ENCODE measurements at places on chromosomes 16 and 17. TPM values are rescaled to one million over a fixed set of nuclear protein-coding genes. Genes with fewer than 3 reads are reported as not detected.

DNA sequence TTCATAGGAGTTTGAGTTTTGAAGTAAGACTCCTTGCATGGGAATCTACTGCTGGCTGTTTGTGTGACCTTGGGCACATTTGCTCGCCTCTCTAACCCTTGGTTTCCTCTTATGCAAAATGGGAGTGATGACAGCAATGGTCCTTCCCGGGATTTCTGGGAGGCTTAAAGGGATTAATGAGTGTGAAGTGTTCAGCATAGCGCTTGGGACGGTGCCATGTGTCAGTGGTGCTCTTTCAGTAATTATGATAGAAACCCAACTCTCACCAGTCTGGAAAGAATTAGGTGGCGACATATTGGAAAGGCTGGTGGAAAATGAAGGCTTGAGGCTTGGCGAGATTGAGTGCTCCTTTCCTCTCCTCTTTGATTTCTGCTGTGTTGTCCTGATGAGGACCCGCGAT lies 429.2 kb upstream of the EEF2KMT start:
- H3K4me3 ChIP-seq, result no peak overlapping the region
- no peaks in the 10 kb centered on the region for H3K36me3 ChIP-seq
- H3K27ac ChIP-seq, result no peak overlapping the region
- no peaks in the 10 kb centered on the region for H3K27me3 ChIP-seq
- no peaks in the 10 kb centered on the region for H3K4me1 ChIP-seq
- DNase-seq, result no peak

GRCh38 chr16:11848842-11849241 lies 2.5 kb downstream of the RSL1D1 start:
- H3K4me3 ChIP-seq, result no peak overlapping the region
- H3K27ac ChIP-seq, result no peak overlapping the region
- DNase-seq, result no peak
- H3K27me3 ChIP-seq, result no peaks in the 10 kb centered on the region
- peaks cover 7% of the 10 kb centered on the region for H3K4me1 ChIP-seq

DNA sequence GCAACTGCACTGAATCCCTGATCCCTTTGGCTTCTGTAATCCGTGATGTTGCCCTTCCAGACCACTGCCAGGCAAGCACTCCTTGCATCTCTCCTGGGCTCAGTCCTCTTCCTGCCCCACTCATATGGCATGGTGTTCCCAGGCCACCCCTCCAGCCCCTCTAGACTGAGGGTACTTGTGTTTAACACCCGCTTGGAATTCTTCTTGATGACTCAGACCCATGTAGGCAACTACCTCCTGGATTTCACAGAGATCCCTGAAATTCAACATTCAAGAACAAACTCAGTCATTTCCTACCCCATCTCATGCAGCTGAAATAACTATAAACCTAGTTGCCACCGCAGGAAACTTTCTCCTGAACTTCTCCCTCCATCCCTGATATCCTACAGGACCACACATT lies 541.9 kb upstream of the CDH11 start:
- DNase-seq, result no peak
- H3K36me3 ChIP-seq, result no peaks in the 10 kb centered on the region
- no peaks in the 10 kb centered on the region for H3K4me1 ChIP-seq
- no peak overlapping the region for H3K4me3 ChIP-seq
- no peak overlapping the region for H3K27ac ChIP-seq

- H3K4me1 ChIP-seq, result peaks cover 2% of the 10 kb centered on the region
- no peaks in the 10 kb centered on the region for H3K36me3 ChIP-seq
- H3K4me3 ChIP-seq, result no peak overlapping the region
- H3K27me3 ChIP-seq, result peaks cover 8% of the 10 kb centered on the region
- no peak overlapping the region for H3K27ac ChIP-seq
- DNase-seq, result no peak
Measured at GRCh38 chr17:48623583-48623982, 2.6 kb downstream of the HOXB9 start.

DNA sequence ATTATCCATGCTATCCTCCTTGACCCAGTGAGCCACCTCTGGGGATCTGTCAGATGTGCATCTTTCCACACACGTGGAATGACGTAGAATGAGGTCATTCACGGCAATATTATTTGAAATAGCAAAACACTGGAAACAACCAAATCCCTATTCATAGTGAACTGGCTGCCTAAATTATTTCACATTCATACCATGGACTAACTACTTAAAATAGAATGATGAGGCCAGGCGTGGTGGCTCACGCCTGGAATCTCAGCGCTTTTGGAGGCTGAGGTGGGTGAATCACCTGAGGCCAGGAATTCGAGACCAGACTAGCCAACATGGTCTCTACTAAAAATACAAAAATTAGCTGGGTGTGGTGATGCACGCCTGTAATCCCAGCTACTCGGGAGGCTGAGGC lies 75.5 kb downstream of the RAP1GAP2 start:
- no peaks in the 10 kb centered on the region for H3K36me3 ChIP-seq
- H3K4me1 ChIP-seq, result no peaks in the 10 kb centered on the region
- no peak overlapping the region for H3K4me3 ChIP-seq
- DNase-seq, result no peak

GRCh38 chr16:57115514-57116182 lies 23.3 kb downstream of the CPNE2 start:
- H3K36me3 ChIP-seq, result no peaks in the 10 kb centered on the region
- H3K27ac ChIP-seq, result peak overlapping the region; percentile 25
- H3K4me3 ChIP-seq, result no peak overlapping the region
- no peaks in the 10 kb centered on the region for H3K27me3 ChIP-seq
- peak; percentile 63 for DNase-seq

GRCh38 chr17:82214012-82214628 lies 1.5 kb upstream of the CCDC57 start:
- H3K4me3 ChIP-seq, result no peak overlapping the region
- no peaks in the 10 kb centered on the region for H3K36me3 ChIP-seq
- no peaks in the 10 kb centered on the region for H3K27me3 ChIP-seq
- peaks cover 2% of the 10 kb centered on the region for H3K4me1 ChIP-seq

- no peaks in the 10 kb centered on the region for H3K27me3 ChIP-seq
- no peak overlapping the region for H3K4me3 ChIP-seq
- peaks cover 1% of the 10 kb centered on the region for H3K4me1 ChIP-seq
Measured at GRCh38 chr16:75197522-75198134, 9.3 kb downstream of the CTRB2 start.

TBX21 gene
- total RNA-seq, result 0.20 TPM

DNA sequence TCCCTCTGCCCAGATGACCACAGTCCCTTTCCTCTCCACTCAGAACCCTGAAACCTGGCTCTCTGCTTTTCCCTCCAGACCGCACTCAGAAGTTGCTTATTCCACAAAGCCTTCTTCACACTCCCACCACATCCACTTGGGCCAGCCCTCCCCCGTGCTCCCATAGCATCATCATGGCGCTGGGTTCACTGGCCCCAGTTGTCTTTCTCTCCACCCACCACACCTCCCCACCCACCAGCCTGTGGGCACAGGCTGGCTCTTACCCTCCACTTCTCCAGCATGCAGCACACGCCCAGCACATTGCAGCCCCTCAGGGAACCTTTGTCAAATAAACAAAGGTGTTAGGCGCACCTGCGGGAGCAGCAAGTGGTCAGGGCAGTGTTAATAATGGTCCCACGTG lies 130.0 kb downstream of the KATNIP start:
- no peaks in the 10 kb centered on the region for H3K4me1 ChIP-seq
- no peak for DNase-seq
- H3K27me3 ChIP-seq, result no peaks in the 10 kb centered on the region
- H3K4me3 ChIP-seq, result no peak overlapping the region
- H3K27ac ChIP-seq, result no peak overlapping the region

DNA sequence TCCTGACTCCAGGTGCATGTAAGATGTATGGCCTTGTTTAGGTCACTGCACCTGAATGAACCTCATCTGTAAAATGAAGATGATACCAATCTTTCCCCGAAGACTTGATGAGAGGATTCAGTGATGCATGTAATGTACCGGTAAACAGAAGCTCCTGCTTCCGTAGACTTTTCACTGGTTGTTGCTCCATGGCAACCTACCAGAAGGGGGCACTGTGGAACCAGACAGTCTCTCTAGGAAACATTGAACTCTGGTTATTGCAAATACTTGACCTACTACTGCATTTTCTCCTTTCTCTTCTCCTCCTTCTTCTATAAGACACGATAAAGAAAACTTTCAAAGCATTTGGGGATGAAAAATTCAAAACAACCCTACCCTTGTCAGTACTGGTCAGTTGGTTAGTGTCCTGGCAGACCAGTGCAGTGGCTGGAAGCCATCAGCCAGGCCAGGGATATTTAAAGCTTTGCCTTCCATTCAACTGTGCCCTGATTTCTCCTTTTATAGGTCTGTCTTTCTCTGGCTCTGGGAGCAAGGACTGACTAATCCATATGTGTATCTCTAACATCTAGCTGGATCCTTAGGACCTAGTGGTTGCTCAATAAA lies 667.4 kb upstream of the SALL1 start:
- H3K36me3 ChIP-seq, result no peaks in the 10 kb centered on the region
- no peaks in the 10 kb centered on the region for H3K4me1 ChIP-seq
- DNase-seq, result no peak
- no peaks in the 10 kb centered on the region for H3K27me3 ChIP-seq
- H3K4me3 ChIP-seq, result no peak overlapping the region

DNA sequence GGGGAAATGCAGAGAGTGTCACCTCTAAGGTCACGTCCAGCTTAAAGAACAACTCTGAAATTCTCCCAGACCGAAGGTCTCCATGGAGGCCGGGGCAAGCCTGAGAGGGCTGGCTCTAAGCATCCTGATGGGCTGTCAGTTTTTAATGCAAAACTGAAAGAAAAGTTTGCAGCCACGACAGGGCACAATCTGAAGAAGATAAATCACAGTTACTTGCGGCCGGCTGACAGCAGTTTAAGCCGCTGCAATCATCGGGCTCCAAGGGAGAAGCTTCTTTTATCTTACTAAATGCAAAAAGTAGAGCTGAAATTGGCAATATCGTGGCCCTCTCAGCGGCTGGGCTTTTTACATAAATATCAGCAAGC lies 168.8 kb downstream of the CYLD start:
- H3K36me3 ChIP-seq, result no peaks in the 10 kb centered on the region
- no peak for DNase-seq
- H3K4me3 ChIP-seq, result no peak overlapping the region
- H3K27ac ChIP-seq, result no peak overlapping the region
- no peaks in the 10 kb centered on the region for H3K27me3 ChIP-seq

CTRL gene
- total RNA-seq, result 2.5 TPM

GRCh38 chr17:42522263-42522790 lies 13.7 kb upstream of the NAGLU start:
- peak overlapping the region; percentile 92 for H3K27ac ChIP-seq
- H3K27me3 ChIP-seq, result no peaks in the 10 kb centered on the region
- peaks cover 52% of the 10 kb centered on the region for H3K4me1 ChIP-seq
- H3K36me3 ChIP-seq, result no peaks in the 10 kb centered on the region

DNA sequence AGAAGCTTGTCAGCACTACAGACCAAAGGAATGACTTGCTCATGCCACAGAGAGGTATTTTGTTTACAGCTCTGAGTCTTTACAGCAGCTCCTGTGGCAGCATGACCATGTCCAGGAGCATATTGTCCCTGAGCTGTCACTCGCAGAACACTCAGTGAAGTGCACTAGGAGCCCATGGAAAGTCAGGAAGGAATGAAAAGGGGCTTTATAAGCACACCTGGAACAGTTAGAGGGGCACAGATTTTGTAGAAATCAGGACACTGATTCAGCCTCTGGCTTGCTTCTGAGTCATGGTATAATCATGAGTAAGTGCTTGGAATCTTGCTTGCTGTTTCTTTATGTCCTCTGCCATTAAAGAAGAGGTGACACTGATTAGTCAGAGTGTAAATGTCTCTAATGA lies 41.0 kb downstream of the TADA2A start:
- no peaks in the 10 kb centered on the region for H3K36me3 ChIP-seq
- no peak overlapping the region for H3K27ac ChIP-seq
- H3K4me1 ChIP-seq, result no peaks in the 10 kb centered on the region
- H3K4me3 ChIP-seq, result no peak overlapping the region
- H3K27me3 ChIP-seq, result no peaks in the 10 kb centered on the region

KCNH6 gene
- not detected for total RNA-seq

DNA sequence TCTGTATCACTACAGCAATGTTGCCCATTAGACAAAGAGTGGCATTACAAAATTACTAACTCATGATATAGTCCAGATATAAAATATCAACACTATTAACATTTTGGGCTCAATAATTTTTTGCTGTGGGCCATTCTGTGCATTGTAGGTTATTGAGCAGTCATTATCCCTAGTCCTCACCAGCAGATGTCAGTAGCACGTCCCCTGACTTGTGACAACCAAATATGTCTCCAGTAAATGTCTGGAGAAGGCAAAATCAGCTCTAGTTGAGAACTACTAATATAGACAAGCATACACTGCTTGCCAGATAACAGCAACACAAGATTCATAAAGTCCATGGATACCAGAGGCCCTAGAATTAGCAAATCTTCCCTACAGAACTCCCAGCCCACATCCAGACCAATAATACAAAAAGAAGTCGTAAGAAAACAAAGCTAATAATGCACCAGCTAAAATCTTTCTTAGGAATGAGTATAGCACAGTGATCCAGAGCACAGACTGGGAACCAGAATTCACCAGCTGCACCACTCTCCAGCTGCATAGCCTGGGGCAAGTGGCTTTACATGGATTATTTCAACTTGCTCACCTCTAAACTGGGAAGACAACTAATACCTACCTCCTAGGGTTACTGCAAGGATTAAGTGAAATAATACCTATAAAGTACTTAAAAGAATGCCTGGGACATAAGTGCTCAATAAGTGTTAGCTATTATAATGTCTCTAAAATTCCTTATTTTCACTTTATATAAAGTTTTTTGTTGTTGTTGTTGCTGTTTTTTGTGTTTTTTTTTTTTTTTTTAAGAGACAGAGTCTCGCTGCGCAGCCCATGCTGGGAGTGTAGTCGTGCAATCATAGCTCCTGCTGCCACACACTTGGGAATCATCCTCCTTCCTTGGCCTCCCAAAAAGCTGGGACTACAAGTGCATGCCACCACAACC lies 23.7 kb downstream of the HELZ start:
- H3K4me3 ChIP-seq, result no peak overlapping the region
- no peak overlapping the region for H3K27ac ChIP-seq
- no peaks in the 10 kb centered on the region for H3K27me3 ChIP-seq
- DNase-seq, result no peak

SKAP1 gene
- not detected for total RNA-seq

- H3K4me1 ChIP-seq, result peaks cover 5% of the 10 kb centered on the region
- DNase-seq, result no peak
- H3K27me3 ChIP-seq, result no peaks in the 10 kb centered on the region
- no peaks in the 10 kb centered on the region for H3K36me3 ChIP-seq
- H3K27ac ChIP-seq, result no peak overlapping the region
Measured at GRCh38 chr16:67115639-67116038, 5.9 kb downstream of the PHAF1 start.

DNA sequence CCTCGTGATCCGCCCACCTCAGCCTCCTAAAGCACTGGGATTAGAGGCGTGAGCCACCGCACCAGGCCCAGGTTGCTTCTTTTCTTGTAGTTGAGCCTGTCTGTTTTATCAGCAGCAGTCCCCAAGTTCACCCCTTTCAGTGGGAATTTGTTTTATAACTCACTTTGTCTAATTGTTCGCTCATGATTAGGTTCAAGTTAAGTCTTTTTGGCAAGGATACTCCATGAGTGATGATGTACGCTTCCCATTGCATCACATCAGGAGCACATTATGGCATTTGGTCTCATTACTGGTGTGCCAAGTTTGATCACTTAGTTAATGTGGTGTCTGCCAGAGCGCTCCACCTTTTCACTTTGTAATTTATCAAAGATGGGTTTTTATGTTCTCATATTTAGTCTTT lies 14.4 kb upstream of the GJD3 start:
- no peaks in the 10 kb centered on the region for H3K4me1 ChIP-seq
- H3K4me3 ChIP-seq, result no peak overlapping the region
- no peak overlapping the region for H3K27ac ChIP-seq
- DNase-seq, result no peak

ODAD4 gene
- 1.1 TPM for total RNA-seq

MFAP4 gene
- 285 TPM for total RNA-seq

NPB gene
- 1.5 TPM for total RNA-seq

KCNJ16 gene
- 0.28 TPM for total RNA-seq

KCTD13 gene
- 18.4 TPM for total RNA-seq

KRTAP4-3 gene
- not detected for total RNA-seq

EVI2B gene
- total RNA-seq, result 3.0 TPM
